ENCODE measurements at places on chromosomes 6 and 20.

- no peak for DNase-seq
These were observed 36.8 kb downstream of the CENPW start for GRCh38 chr6:126376682-126377081.

DNA sequence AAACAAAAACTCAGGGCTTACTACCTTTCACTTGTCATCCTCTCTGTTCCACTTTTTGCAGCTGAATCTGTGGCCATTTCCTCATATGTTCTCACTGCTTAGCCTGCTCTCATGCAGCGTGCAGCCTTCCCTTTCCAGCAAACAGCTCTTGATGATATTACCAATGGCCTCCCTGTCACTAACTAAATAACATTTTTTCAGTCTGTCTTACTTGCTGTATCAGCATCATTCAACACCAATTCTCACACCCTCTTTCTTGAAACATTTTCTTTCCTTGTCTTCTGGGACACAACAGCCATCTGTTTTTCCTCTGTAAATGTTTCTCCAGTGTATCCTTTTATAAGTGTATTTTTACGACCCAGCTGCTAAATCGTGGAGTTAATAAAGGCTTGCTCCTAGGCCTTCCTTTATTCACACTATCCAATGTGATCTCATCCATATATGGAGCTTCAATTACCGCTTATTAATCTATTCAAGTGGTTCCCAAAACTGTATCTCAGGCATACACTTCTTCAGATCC lies 523.6 kb upstream of the RNF217 start:
- DNase-seq = no peak

- no peak for DNase-seq
These were observed 42.4 kb upstream of the ZBP1 start for GRCh38 chr20:57662456-57663240.

- DNase-seq = peak; percentile 38
These were observed 6.6 kb downstream of the SIRPB2 start for GRCh38 chr20:1484438-1485116.

DNA sequence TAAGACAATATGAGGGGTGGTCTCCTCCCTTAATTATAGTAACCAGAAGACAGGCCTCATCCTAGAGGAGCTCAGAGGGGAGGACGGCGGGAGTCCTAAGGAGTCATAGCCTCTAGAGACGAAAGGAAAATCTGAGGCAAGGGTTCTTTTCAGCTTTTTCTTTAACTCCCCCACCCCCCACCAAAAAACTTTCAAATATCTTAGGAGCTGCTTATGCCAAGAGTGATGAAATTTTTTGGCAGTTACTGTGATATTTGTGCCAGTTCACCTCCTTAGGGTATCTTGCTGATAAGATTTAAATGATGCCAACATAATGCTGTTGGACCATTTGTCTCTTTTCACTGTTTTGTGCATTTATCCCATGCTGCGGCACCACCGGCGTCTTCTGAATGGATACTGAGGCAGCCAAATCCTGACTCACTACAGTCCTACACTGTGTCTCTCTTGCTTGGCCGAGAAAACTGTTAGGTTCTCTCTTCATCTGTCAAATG lies 44.5 kb upstream of the DSE start:
- no peak for DNase-seq

- DNase-seq = no peak
These were observed 1.3 kb downstream of the COL19A1 start for GRCh38 chr6:69867639-69867976.

DNA sequence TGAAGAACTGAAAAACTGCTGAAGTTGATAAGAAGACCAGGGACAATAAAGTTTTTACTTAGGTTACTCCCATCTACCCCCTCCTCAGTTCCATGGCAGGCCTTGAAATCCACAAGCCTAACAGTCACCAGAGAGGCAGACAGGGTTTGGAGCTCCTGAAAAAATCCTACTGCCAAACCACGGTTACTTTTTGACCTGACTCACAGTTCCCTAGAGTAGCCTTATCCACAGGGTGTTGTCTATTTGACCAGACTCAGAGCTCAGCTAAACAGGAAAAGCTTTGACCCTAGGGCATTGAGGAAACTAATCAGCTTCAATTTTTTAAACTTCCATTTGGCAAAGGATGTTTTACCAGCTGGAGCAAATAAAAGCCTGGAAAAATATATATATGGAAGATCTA lies 257.7 kb upstream of the NT5E start:
- DNase-seq = no peak

- DNase-seq = peak; percentile 64
These were observed 8.1 kb downstream of the SCRT2 start for GRCh38 chr20:667351-668034.

DNA sequence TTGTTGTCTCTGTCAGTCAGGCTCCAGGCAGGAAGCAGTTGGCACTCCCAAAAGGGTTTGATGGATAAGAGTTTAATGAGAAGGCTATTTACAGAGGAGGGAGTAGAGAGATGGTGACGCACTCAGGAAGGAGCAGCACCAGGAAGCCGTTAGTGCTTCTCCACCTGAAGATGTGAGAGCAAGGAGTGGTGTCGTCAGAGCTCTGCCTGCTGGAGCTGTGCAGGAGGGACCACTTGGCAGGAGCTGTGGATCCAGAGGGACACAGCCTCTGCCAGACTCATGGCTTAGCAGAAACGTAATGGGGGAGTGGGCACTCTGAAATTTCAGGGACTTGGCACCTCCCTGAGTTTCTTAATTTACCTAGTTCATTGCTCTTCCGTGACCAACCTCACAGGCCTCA lies 16.8 kb downstream of the DAAM2 start:
- no peak for DNase-seq

DNA sequence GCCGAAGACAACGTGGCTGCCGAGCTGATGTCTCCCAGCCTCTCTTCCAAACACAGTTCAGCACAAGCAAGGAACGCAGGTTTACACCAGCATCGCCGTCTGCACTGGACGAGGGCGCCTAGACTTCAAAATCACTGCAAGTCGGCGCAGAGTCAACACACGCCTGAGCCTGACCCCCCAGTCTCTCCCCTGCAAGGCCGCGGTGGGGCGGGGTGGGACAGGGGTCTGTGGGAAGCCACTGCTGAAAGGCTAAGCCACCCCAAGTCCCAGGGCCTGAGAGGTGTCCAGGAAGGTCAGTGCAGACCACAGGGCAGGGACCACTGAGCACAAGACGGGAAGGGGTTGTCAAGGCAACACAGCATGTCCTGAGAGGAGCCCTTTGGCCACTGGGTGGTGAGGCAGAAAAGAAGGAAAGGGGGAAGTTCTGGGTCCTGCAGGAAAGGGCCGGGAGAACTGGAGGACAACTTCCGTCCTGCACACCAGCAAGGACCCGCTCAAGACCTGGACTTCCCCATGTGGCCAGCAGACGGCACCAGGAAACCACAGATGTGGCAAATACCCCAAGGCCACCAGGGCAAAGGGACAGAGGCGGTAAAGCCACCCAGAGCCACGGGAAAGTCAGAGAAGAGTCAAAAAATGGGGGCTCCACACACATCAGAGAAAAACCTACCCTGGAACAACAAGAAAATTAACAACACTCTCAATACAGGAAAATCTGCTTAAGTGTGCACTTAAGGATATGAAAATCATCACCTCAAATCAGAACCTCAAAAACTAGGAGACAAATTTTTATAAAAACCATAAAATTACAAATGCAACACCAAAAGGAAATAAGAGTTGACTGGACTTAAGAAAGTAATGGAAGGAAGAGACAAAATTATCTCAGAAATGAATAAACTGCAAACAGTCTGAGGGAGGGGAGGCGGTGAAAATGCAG lies 84.8 kb downstream of the TAF4 start:
- DNase-seq = peak; percentile 10

GRCh38 chr6:53692172-53692571 lies 26.6 kb upstream of the KLHL31 start:
- DNase-seq = no peak

DNA sequence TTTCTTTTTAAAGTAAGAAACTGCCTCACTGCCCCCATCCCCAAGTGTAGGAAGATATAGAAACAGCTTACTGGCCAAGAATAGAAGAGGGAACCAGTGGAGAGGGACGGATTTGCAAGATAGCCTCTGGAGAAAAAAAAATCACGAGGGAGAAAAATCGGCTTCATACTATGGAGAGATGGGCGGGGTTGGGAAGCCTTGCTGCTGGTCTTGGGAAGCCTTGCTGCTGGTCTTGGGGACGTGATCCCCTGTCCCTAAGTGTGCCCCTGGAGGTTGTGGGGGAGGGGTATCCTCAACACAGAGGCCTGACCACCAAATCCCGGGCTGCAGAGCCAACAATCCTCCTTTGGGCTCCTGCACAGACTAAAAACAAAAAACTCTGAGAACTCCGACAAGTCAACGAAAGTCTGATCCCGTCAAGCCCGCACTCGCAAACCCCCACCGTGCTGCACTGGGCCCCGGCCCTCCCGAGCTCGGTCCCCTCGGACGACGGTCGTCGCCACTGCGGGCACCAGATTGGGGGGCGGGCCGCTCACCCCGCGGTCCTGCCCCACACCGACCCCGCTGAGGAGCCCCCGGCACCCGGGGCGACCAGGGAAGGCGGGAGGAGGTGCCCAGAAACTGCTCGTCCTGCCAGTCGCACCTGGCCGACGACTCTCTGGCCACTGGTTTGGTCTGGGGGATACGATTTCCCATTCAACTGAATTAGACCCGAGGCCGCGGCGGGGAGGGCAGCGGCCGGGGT lies 750 bp downstream of the MAP7 start:
- DNase-seq = peak; percentile 33

DNA sequence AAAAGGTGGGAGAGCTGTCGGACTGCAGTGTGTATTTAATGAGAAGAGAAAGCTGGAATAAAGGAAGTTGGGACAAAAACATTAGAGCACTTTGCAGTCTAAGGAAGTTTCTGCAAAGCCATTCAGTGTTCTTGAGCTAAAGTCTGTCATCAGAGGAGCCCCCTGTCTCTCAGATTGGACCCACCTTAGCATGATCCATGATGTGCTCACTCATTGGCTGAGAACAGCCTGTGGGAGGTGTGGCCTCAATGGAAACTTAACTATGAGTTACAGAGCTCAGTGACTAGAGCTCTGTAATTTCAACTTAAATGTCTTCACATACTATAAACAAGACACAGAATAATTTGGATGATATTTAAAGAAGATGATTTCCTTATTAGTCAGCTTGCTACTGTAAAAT lies 437.0 kb downstream of the BTBD3 start:
- no peak for DNase-seq

GRCh38 chr6:68025764-68026163 lies 609.3 kb upstream of the ADGRB3 start:
- DNase-seq = no peak
